A549 treated with CORT108297 at 1 μM for 4 hours (cell line): ENCODE measurements at places on chromosomes 4 and X. TPM values are rescaled to one million over a fixed set of nuclear protein-coding genes. Genes with fewer than 3 reads are reported as not detected.

MAGEA12 gene
- total RNA-seq: 0.08 to 0.18 TPM (median 0.17 TPM) in 5 replicates

NPY2R gene
- total RNA-seq: 0.02 to 0.06 TPM (median 0.03 TPM) in 5 replicates

ADH5 gene
- 102 to 133 TPM (median 105 TPM) in 5 replicates for total RNA-seq

ADH1B gene
- not detected in 5 replicates for total RNA-seq

PCDH18 gene
- total RNA-seq: not detected in 5 replicates

GPR78 gene
- total RNA-seq: 0.04 to 0.17 TPM (median 0.05 TPM) in 3 of 5 replicates, not detected in the others

SHROOM2 gene
- total RNA-seq: 0.40 to 0.52 TPM (median 0.44 TPM) in 5 replicates

ETDA gene
- total RNA-seq: not detected in 5 replicates

F8A1 gene
- total RNA-seq: 55.5 to 100 TPM (median 93.0 TPM) in 5 replicates

FAM184B gene
- 0.01 to 0.06 TPM (median 0.05 TPM) in 5 replicates for total RNA-seq

TMEM150C gene
- total RNA-seq: 0.65 to 1.6 TPM (median 1.2 TPM) in 5 replicates

PPEF2 gene
- not detected in 5 replicates for total RNA-seq

ARMCX1 gene
- total RNA-seq: 0.32 to 0.68 TPM (median 0.34 TPM) in 5 replicates

BMX gene
- not detected in 5 replicates for total RNA-seq

MID1IP1 gene
- 28.3 to 41.6 TPM (median 36.4 TPM) in 5 replicates for total RNA-seq

SORBS2 gene
- total RNA-seq: 0.02 to 0.31 TPM (median 0.22 TPM) in 5 replicates
